ENCODE measurements at places on chromosomes 12 and 14.

GRCh38 chr14:98924046-98924445, 348.0 kb downstream of the BCL11B start:
- DNase-seq = no peak

- no peak for DNase-seq
These were observed 6.7 kb downstream of the ARHGEF25 start for GRCh38 chr12:57617942-57618341.

DNA sequence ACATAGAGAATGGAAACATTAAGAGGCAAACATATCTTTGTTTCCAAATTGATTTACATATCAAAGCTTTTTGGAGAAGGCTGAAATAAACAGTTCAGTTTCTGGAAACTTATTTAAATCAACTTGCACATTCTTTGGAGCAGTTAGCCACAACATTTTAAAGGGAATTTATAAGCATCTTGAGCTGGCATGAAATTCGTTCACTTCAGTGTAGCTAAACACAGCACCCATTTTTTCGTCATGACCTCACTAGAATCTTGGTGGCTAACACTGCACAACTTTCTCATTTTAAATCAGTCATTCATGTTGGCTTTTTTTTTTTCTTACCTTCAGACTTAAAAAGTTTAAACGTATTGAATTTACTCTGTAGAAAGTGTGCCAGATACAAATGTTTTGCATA, 1139.9 kb upstream of the FLRT2 start:
- no peak for DNase-seq

DNA sequence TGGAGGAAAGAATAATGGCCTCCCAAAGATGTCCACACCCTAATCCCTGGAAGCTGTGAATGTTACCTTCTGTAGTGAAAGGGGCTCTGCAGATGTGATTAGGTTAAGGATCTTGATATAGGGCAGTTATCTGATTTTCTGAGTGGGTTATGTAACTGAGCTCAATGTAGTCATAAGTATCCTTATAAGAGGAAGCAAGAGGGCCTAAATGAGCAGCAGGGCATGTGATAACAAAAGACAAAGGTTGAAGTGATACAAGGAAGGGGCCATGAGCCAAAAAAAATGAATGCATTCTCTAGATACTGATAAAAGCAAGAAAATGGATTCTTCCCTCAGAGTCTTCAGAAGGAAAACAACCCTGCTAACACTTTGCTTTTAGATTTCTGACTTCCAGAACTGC, 78.8 kb downstream of the OSBPL8 start:
- DNase-seq = no peak

- no peak for DNase-seq
These were observed 765.2 kb downstream of the TMEM121 start for GRCh38 chr14:106291626-106292025.

DNA sequence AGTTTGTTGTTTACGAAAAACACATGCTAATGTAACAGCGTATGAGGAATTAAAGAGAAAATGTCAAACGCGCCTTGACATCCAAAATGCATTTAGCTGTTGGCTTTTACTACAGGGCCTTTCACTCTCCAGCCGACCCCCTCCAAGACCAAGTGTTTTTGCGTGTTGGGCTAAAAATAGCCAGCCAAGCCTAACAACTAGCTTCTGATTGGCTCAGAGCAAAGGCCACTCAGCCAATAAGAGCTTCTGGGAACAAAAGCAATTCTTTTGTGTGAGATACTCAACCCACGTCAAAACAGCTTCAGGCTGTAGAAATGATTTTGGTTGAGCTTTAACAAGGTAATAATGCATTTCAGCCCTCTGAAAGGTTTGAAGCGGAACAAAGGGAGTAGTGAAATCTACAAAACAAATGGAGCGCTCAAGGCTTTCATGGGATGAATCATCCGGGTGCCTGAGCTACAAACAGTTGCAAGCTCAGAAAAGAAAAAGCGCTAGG, 198.7 kb upstream of the DCN start:
- DNase-seq = peak; percentile 89

GRCh38 chr14:99819514-99819913, 26.3 kb downstream of the EML1 start:
- peak; percentile 62 for DNase-seq

GRCh38 chr12:88307961-88308360, 165.9 kb downstream of the TMTC3 start:
- DNase-seq = no peak

DNA sequence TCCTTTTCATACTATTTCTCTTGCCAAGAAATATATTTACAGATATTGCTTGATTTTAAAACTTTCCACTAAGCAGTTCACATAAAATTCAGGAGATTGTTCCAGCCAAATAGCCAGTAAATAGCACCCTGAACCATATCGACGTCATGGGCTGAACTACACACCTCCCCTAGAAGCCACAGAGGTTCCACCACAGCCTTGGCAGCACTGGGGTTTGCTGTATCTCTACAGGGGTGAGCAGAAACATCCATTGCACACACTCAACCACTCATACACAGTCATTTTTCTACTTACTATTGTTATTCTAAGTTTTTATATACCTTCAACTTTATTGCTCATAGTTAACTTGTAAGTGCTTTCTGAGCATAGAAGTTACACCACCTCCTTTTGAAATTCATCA, 8.1 kb upstream of the EIF2S3B start:
- DNase-seq = no peak

- DNase-seq = no peak
These were observed 4.0 kb upstream of the NUAK1 start for GRCh38 chr12:106142591-106143261.

DNA sequence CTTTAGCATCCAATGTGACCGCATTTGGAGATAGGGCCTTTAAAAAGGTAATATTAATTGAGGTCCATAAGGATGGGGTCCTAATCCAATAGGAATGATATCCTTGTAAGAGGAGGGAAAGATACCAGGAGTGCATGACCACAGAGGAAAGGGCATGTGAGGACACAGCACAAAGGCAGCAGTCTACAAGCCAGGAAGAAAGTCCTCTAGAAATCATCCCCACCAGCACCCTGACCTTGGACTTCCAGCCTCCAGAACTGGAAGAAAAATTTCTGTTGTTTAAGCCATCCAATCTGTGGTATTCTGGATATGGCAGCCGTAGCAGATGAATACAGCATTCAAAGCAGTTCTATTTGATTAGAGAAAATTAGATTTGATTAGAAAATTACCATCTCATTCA, 145.4 kb downstream of the STXBP6 start:
- no peak for DNase-seq

DNA sequence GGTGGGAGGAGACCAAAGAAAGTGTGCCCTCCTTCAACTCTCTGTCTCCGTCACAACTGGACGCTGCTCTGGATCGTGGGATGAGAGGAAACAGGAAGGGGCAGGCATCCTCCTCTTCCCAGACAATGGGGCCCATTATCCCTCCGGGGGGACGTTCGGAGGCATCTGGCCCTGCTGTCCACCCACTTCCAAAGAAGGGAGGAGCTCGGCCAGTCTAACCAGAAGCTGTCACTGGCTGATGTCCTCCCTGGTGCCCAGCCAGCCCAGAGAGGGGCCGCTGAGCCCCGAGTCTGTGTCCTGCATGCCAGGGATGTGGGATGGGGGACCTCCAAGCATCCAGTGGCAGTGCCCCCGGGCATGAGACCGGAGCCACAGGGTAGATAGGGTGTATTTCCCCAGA, 39.8 kb upstream of the MEG3 start:
- DNase-seq = no peak

GRCh38 chr12:53984901-53985691, at the start of gene HOXC10:
TSS of gene HOXC10 (plus strand) at chr12:53985146. CDS start at chr12:53985260, 114 bp downstream.
- peak; percentile 73 for DNase-seq

DNA sequence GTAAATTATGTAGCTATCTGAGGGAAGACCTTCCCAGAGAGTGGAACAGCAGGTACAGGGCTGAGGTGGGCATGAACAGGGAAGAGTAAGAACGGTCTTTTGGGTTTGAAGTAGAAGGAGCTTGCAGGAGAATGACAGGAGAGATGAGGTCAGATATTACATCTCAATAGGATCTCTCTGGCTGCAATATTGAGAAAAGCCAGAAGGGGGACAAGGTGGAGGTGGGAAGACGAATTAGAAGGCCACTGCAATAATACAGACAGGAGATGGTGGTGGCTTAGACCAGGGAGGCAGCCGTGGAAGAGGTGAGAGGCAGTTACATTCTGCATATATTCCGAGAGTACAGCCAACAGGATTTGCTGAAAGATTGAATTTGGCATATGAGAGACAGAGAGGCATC, 310.2 kb downstream of the APAF1 start:
- peak; percentile 49 for DNase-seq

DNA sequence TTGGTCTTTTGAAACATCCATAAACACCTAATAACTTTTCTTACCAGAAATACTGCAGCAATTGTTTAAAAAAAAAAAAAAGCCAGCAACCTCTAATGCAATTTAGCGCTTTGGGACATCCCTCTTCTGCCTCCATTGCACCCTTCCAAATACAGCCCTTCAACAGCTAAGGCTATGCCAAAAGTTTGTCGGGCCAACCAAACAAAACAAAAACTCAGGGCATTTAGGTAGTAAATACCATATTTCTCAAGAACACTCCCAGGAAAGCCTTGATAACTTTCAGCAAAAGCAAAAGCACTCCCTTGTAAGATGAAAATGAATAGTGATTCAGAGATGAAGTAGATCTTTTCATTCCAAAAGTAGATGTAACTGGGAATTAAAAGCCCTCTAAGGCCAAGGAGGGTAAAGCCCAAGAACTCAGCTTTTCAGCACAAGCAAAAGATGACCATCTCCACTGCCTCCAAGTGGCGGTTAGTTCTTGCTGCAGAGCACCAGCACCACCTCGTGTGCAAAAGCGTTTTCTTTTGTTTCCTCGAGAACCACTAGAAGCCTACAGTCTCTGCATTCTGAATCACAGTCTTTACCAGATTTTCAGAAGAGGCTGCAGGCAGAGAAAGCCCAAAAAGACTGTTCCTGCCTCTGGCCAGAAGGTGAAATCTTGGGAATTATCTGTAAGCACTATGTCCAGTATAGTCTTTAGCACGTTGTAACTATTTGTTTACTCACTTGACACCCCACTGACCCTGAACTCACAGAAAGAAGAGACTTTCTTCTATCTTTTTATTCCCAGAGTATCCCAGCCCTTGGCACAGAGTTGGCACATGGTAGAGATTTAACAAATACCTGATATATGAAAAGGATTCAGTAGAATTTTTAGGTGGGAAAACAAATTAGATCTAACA, 53.1 kb downstream of the SIX6 start:
- peak; percentile 91 for DNase-seq

DNA sequence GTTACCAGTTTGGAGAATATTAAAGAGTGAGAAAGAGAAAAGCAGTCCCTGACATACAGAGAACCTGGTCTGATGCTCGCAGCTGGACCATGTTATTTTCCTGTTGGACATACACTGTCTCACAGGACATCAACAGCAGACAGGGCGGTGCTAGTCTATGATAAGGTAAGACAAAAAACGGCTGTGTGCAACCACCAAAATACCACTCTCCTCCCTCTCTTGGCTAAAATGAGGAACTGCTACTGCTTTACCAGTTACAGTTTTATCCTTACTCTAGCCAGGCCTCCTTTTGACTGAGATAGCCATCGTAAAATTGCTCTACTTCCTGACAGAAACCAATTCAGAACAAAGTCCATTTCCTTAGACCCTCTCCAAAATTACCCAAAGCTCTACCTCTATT, 47.0 kb upstream of the ERGIC2 start:
- peak; percentile 23 for DNase-seq

DNA sequence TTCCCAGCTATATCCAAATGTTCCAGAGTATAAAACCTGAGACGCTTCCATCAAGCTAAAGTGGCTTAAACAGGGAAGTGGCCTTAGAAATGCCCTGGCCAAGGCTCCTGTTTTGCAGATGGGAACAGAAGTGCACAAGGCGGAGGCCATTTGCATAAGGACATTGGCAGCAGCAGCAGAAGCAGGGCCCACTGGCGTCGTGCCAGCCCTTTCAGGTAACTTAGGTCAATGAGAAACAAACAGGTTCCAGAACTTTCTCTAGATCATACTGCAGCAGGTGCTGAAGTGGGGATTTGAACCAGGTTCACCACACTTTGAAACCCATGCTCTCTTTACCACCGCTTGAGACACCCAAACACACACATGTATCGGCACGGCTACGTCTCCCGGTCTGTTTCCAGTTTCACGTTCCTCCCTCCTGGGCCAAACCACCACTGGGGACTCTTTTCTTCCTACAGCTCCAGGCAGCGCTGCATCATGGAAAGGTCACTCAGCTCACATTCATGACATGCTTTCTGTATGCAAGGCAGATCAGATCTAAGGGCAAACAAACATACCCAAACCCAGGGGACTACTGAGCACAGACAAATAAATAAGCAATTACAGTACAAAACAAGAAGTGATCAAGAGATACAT, 46.0 kb upstream of the PLEKHG6 start:
- no peak for DNase-seq

- peak; percentile 57 for DNase-seq
These were observed 4.4 kb downstream of the TMEM179 start for GRCh38 chr14:104600141-104600643.

DNA sequence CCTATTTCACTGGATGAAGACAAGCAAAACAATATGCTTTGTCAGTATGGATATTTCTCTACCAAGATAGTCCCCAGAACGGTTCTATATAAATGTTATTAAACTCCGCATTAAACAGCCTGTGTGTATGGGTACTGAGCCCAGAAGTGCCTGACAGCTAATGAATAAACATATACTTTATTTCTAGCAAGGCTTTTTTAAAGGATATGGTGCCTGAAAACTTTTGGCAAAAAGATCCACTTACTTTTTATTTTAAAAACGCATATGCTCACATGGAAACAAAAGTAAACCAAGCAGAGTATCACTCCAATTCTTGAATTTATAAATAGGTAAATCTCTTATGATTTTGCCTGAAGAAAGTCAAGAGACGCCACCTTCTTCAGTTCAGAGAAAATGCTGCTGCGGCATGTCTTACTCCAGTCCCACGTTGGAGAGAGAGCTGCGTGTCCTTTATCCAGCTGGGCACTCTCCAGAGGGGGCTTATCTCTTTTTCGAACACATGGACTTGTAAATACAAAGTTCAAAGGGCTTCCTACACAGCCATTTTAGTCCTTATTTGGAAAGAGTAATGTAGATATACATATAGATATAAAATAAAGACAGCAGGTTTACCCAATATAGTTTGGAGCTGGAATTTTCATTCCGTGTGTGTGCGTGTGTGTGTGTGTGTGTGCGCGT, 264.2 kb downstream of the ADAMTS20 start:
- no peak for DNase-seq

DNA sequence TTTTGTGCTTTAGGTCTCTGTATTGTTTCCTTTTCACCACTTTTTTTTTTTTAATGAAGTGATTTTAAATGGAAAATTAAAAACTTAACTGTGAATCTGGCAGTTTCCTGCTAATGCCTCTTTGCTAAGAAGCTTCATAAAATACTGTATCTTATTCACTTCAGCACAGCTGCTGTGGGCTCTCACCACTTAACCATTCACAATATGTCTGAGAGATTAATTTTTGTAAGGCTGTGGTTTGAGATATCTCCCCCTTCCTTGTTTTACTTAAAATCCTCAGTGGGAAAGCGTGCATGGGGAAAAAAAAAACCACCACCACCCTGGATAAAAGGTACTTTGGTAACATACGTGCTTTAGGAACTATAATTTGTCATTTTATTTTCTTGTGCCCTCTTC, 115.9 kb downstream of the ETV6 start:
- DNase-seq = no peak

- no peak for DNase-seq
These were observed 2.9 kb upstream of the EPYC start for GRCh38 chr12:91007531-91008290.

GRCh38 chr12:62843716-62844115, 91.2 kb downstream of the PPM1H start:
- no peak for DNase-seq

- DNase-seq = no peak
These were observed 508.1 kb downstream of the PCNX1 start for GRCh38 chr14:71415404-71415690.

Measured in neural progenitor cell (in vitro differentiated cells).